ENCODE measurements at places on chromosomes 3 and 15. TPM values are rescaled to one million over a fixed set of nuclear protein-coding genes. Genes with fewer than 3 reads are reported as not detected.

DNA sequence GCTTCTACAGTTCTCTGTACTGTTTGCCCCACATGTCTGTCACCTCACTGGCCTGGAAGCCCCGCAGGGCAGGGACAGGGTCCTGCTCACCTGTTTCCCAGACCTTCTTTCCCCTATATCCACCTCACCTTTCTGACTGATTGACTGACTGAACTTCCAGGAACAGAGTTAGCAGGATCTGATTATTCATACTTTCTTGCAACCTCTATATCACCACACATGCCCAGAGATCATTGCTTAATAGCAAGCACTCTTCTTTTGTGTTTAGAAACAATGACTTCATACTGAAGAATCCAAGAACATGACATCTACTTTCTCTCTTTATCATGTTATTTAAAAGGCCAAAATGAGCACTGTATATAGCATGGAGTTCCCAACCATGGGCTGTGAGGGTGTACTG lies 18.0 kb upstream of the CLEC3B start:
- no peak for ATAC-seq

DNA sequence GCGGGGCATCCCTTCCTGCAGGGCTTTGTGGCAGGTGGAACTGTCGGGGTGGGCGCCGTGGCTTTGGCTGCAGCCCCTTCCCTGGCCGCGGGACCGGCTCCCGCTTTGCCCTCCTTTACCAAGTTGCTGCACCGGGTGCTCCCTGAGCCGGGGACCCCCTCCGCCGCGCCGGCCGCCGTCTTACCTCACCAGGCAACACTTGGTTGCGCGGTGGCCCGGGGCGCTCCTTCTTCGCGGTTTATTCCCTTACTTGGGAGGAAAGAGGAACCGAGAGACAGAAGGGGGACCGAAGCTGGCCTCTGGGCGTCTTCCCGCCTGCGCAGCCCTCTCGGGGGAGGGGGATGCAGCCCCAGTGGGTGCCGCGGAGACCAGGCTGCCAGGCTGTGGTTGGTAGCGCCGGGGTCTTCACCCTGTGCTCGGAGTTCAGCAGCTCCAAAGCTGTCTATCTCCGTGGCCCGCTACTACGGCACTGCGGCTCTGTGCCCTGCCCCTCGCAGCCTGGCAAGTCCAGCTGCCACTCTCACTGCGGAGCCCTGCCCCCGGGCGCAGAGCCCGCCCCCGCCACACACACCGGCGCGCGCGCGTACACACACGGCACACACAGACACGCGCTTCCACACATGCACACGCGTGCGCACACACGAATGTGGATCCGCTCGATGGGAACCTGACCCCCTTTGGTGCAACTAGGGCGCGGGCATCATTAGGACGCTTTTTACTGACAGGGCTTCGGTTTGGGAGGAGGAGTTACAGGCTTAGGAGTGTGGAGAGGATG lies at the start of gene DGKG:
Gene DGKG (minus strand): TSS at position 473 of the 775 bp plus-strand sequence. CDS start 41,775 bp downstream, outside the sequence.
- ATAC-seq = peak; percentile 71

DNA sequence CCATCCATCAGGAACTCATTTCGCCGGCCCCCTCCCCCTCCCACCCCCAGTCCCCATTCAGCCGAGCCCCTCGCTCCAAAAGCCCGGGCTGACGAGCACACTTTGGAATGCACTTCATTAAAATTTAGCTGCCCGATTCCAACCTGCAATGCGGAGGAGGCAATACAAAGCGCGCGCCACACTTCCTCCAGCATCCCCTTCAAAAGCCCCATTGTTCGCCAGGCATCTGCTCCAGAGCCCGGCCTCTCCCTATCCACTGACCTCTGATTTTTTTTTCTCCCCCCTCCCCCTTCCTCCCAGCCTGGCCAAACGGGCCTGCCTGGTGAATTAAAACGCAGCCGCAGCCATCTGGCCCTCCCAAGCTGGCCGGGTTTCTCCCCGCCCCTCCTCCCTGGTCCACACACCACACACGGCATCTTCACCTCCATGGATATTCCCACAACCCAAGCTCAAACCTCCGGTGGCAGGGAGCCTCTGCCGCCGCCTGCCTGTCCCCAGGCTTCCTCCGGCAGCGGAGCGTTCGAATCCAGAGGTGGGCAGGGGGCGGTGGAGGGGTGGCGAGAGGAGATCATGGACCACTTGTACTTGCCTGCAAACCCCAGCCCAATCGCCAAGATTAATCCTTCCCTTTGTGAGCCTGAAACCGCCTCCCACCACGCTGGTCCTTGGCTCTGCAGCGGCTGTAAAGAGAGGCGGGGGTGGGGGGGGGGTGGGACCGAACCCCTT lies 441.3 kb downstream of the MAGI1 start:
- no peak for ATAC-seq

Gene ATP13A5
- total RNA-seq = not detected

Gene HTR3E
- total RNA-seq = not detected

Gene MRPL47
- total RNA-seq = 27.6 TPM

Gene GABRR3
- total RNA-seq = not detected

Gene TRPM1
- not detected for total RNA-seq

Gene PCSK6
- 21.5 TPM for total RNA-seq
